ENCODE measurements at places on chromosomes 7 and 10.

DNA sequence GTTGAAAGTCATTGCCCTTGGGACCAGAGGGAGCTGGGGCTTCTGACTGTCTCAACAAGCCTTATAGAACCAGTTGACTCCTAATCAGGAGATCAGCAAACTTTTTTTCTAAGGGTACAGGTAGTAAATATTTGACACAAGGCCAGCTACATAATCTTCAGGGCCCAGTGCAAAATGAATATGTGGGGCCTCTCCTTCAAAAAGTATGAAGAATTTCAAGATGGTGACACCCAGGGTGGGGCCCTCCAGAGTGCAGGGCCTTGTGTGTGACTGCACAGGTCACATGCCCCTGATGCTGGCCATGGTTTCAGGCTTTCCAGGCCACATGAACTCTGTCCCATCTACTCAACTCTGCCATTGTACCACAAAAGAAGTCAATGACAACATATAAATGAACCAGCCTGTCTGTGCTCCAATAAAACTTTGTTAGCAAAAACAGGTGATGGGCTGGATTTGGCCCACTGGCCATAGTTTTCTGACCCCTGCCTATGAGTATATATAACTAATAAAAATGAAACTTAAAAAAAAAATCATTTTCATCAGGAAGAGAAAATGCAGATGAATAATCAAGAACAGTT lies 6.1 kb downstream of the MMRN2 start:
- peaks cover 5% of the 10 kb centered on the region for H3K36me3 ChIP-seq
- no peak overlapping the region for H3K27ac ChIP-seq
- DNase-seq = no peak
- peaks cover 17% of the 10 kb centered on the region for H3K27me3 ChIP-seq

DNA sequence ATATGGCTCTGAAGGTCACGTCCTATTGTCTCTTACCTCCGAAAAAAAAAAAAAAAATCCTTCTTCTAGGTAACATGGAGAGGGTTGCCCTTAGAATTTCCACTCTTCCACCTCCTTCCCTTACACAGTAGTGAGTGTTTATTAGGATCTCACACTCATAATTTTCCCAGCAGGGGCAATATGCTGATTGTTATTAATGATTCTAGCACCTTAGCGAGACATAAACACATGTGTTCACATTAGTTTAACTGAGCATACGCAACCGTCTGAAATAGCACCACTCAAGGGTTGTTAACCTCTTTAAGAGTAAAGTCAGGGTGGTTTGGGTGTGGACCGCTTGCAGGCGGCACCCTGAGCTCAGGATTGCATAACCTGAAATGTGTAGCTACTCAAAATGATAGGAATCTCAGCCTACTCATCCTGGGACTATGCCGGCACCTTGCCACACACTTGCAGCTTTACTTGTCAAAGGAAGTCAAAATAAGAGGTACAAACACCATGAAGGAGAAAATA lies 52.2 kb downstream of the CPEB3 start:
- peaks cover 9% of the 10 kb centered on the region for H3K36me3 ChIP-seq
- peaks cover 37% of the 10 kb centered on the region for H3K4me1 ChIP-seq
- H3K27ac ChIP-seq = peak overlapping the region; percentile 47
- no peaks in the 10 kb centered on the region for H3K27me3 ChIP-seq
- no peak for DNase-seq

- peaks cover 60% of the 10 kb centered on the region for H3K36me3 ChIP-seq
- no peaks in the 10 kb centered on the region for H3K27me3 ChIP-seq
- no peak for DNase-seq
- H3K4me1 ChIP-seq = peaks cover 30% of the 10 kb centered on the region
- peak overlapping the region; percentile 75 for H3K27ac ChIP-seq
- H3K4me3 ChIP-seq = no peak overlapping the region
Measured at GRCh38 chr7:107972075-107972482, 30.9 kb downstream of the LAMB1 start.

DNA sequence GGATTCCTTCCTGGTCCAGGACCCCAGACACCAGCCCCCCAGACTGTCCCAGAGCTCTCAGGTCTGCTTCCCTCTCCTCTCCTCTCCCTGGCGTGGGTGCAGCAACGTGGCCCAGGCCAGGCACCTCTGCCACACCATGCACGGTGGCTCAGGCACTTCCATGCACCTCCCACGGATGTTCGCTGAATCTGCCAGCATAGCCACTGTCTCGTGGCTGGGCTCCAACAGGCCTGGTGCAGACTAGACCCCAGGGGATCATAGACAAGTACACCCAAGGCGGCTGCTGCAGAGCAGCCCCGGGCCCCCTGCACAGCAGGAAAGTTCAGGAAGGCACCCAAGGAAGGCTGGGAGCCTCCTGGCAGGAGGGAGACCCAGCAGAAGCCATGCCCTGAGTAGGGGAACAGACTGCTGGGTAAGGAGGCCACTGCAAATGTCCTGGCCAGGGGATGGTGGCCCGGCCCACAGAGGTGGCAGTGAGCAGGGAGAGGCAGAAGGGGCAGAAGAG lies 4.4 kb downstream of the RASGEF1A start:
- H3K4me1 ChIP-seq = peaks cover 3% of the 10 kb centered on the region
- no peaks in the 10 kb centered on the region for H3K36me3 ChIP-seq
- H3K4me3 ChIP-seq = no peak overlapping the region
- DNase-seq = peak; percentile 81
- H3K27me3 ChIP-seq = peaks cover 32% of the 10 kb centered on the region

GRCh38 chr10:102419269-102420180 lies 940 bp upstream of the PSD start:
- H3K36me3 ChIP-seq = no peaks in the 10 kb centered on the region
- peaks cover 17% of the 10 kb centered on the region for H3K27me3 ChIP-seq
- no peak for DNase-seq
- no peak overlapping the region for H3K27ac ChIP-seq
- peaks cover 33% of the 10 kb centered on the region for H3K4me1 ChIP-seq

DNA sequence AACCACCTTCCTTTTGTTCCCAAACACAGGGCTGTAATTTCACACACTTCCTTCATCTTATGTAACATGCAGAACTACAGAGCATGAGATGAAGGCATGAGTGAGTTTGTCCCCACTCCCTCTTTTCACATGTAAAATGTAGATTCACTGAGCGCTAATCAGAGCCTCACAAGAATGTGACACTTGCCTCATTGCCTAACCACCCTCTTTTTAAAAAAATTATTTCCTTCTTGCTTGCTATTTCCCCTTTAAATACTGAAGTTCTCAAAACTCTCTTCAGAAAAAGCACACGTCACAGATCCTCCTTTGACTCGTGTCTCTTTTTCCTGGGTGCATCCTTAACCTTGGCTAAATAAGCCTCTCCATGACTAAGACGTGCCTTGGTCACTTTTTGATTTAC lies 121.2 kb upstream of the TARP start:
- no peak overlapping the region for H3K4me3 ChIP-seq
- no peak for DNase-seq
- no peaks in the 10 kb centered on the region for H3K27me3 ChIP-seq
- H3K36me3 ChIP-seq = no peaks in the 10 kb centered on the region
- H3K4me1 ChIP-seq = no peaks in the 10 kb centered on the region
